ENCODE measurements at places on chromosomes 5 and 9.

- no peak for DNase-seq
Measured at GRCh38 chr5:135012951-135013391, 21.1 kb downstream of the PITX1 start.

- no peak for DNase-seq
Measured at GRCh38 chr9:130128251-130128650, 44.0 kb upstream of the NCS1 start.

DNA sequence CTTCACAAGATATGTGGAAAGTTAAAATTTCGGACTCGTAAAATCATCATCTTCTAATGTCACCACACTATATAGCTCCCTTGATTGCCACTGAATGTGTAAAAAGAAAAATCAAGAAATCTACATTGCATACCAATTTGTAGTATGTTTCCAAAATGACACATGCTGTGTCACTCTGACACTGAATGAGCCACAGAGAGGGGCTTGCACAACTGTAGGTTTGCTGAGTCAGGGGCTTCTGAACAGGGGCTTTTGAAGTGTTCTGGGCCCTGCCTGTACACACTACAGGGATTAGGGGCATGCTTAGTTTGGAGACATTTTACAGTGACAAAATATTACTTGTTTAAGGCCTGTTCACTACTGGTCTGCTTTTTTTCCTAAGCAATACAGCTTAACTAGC is 234.4 kb upstream of the GRAMD2B start:
- DNase-seq, result no peak

- no peak for DNase-seq
Measured at GRCh38 chr9:26133537-26133936, 455.3 kb upstream of the TUSC1 start.

DNA sequence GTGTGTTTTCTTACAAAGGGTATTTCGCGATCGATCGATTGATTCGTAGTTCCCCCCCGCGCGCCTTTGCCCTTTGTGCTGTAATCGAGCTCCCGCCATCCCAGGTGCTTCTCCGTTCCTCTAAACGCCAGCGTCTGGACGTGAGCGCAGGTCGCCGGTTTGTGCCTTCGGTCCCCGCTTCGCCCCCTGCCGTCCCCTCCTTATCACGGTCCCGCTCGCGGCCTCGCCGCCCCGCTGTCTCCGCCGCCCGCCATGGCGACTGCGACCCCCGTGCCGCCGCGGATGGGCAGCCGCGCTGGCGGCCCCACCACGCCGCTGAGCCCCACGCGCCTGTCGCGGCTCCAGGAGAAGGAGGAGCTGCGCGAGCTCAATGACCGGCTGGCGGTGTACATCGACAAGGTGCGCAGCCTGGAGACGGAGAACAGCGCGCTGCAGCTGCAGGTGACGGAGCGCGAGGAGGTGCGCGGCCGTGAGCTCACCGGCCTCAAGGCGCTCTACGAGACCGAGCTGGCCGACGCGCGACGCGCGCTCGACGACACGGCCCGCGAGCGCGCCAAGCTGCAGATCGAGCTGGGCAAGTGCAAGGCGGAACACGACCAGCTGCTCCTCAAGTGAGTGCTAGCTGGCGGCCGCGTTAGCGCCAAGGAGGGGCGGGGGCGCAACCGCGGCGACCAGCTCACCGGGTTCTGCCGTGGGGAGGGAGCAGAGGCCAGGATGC is 480 bp downstream of the LMNB1 start:
- no peak for DNase-seq

DNA sequence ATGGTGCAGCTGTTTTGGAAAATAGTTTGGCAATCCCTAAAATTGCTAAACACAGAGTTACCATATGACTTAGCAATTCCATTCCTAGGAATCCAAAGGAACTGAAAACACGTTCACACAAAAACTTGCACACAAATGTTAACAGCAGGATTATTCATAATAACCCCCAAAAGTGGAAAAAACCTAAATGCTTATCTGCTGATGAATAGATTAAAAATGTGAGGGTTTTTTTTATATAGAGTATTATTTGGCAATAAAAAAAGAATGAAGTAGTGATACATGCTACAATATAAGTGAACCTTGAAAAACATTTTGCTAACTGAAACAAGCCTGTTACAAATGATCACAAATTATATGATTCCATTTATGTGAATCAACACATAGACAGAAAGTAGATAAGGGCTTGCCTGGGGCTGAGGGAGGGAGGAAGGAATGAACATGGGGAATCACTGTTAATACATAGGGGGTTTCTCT is 45.1 kb upstream of the TRIO start:
- DNase-seq, result no peak

- DNase-seq, result no peak
Measured at GRCh38 chr5:55230086-55230629, 3.0 kb upstream of the MCIDAS start.

- peak; percentile 29 for DNase-seq
Measured at GRCh38 chr5:130871346-130872086, 293.5 kb downstream of the HINT1 start.

DNA sequence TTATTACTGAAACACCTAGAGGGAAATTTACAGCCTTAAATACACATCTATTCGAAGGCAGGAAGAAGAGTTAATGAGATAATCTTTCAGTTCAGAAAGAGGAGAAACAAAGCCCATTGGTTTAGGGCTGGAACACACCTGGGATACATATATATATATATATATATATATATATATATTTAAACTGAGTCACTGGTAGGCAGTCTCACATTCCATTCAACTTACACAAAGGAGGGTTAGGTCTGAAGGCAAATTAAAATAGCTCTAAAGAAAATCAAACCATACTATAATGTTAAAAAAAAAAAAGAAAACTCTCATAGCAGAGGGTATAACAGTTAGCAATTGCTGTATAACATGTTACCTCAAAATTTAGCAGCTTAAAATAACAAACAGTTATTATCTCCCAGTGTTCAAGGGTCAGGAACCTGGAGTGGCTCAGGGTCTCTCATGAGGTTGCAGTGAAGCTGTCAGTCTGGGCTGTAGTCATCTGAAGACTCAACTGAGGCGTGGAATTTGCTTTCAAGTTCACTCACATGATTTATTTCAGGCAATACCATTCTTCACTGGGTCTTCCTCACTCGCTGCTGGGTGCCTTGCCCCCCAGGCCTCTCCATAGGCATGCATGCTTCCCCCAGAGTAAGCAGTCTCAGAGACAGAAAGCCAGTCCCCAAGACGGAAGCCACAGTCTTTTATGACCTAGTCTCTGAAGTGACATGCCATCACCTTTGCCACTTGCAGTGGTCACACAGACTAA is 332.8 kb downstream of the NSG2 start:
- no peak for DNase-seq

DNA sequence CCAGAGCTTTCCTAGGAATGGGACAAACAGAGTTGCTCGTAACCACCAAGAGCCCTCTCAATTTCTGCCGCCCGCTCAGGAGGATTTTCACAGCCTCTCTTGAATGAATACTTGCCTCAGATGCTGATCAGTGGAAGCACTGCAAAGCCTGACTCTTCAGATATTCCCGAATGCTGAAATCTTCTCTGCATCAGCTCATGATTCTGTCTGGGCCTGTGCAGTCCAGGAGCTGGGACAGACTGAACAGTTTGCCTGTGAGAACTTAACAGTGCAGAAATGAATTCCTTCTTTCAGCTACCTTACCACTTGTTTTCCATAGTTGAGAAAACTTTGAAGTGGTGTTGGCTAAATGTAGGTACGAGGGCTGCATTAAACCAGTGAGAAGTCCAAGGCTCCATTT is 17.1 kb downstream of the ZNF462 start:
- DNase-seq, result no peak

DNA sequence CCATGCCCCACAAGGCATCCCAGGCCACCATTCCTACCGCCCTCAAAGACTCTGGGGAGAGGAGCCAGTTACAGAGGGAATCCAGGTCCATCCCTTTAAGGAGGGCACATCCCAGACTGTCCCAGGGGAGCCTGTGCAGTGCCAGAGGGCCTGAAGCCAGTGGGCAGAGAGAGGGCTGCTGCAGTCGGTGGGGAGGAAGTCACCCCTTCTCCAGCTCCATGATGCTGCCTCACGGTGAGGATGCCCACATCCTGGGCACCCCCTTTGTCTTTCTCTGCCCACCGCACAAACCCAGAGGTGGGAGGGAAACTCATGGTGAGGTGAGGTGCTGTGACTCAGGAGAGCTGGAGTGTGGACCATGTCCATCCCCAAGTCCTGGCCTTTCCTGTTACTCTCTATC is 26.2 kb upstream of the ANKRD33B start:
- DNase-seq, result no peak

- no peak for DNase-seq
Measured at GRCh38 chr9:31536471-31536870, 848.0 kb upstream of the ACO1 start.

- DNase-seq, result no peak
Measured at GRCh38 chr5:99187611-99188010, 258.8 kb upstream of the CHD1 start.

DNA sequence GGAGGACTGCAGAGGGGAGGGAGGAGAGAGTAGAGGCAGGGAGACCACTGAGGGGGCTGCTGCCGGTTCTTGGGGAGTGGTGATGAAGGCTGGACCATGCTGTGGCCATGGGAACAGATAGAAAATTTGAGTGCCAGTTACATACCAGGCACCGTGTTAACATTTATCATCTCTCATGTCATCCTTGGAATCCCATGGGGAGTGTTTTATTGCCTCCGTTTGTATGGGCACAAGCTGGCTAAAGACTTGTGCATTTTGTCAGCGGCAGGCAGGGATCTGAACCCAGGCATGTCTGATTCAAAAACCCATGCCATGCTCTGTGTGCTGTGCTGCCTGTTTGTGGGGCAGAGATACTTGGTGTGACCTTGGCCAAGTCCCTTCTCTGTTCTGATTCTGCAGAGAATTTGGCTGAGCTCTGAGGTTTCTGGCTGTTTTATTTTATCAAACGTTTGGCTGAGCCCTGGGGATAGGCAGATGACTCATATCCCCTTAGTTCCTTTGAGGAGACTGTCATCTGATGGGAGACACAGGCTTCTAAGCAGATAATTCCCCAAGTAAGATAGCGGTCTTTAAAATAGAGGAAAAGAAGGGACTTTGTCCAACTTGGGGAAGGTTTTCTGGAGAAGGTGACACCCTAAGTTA is 22.2 kb downstream of the COL27A1 start:
- no peak for DNase-seq

- no peak for DNase-seq
Measured at GRCh38 chr5:154267516-154267915, 77.0 kb downstream of the GALNT10 start.

DNA sequence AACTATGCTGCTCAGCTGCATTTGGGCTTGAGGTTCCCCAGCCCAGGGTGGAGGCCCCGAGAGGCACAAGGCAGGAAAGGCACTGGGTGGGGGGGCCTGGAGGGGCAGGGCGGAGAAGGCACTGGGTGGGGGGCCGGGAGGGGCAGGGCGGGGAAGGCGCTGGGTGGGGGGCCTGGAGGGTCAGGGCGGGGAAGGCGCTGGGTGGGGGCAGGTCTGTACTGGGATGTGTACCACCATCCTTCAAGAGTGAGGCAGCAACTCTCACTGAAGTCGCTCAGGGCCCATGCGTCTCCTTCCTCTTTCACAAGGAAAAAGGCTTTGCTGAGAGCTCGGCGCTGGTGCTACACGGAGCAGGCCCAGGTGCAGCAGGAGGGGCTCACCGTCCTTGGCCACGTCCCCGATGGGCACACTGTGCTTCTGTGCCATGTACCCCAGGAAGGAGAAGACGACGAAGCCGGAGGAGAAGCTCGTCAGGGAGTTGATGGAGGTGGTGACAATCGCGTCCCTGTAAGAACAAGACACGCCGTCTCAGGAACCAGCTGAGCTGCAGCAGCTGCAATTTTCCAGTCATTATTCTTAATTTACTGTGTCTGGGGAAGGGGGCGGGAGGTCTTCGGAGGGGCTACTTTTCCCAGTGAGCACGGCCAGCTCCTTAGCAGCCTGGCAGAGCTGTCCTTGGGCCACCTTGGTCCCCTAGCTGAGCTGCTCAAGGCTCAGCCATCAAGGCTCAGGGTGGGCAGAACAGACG is 30.8 kb downstream of the SLC6A3 start:
- DNase-seq, result no peak

DNA sequence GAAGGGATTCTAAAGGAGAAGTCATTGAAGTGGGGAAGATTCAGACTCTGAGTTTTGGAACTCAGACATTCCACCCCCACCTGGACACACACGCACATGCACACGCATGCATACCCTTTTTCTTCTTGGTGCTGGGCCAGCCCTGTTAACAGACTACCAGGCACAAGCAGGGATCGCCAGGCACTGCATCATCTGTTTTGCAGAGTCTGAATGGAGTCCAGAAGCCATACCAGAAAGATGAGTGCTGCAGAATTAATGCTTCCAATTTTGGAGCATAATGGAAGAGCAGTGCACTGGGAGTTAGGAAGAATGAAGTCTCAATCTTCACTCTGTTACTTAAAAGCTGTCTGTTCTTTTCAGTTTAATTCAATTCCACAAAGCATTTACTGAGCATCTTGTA is 95.5 kb downstream of the PDE8B start:
- no peak for DNase-seq

DNA sequence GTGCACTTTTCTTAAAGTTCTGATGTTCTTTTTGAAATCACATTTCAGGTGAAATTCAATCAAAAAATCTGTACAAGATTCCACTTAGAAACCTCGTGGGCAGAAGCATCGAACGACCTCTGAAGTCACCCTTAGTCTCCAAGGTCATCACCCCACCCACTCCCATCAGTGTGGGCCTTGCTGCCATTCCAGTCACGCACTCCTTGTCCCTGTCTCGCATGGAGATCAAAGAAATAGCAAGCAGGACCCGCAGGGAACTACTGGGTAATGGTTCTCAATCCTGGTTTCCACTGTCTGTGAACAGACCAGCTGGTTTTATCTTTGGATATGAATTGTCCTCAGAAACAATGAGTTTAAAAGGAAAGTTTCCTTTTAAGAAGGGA is 8.1 kb upstream of the SLC2A8 start:
- DNase-seq, result no peak

DNA sequence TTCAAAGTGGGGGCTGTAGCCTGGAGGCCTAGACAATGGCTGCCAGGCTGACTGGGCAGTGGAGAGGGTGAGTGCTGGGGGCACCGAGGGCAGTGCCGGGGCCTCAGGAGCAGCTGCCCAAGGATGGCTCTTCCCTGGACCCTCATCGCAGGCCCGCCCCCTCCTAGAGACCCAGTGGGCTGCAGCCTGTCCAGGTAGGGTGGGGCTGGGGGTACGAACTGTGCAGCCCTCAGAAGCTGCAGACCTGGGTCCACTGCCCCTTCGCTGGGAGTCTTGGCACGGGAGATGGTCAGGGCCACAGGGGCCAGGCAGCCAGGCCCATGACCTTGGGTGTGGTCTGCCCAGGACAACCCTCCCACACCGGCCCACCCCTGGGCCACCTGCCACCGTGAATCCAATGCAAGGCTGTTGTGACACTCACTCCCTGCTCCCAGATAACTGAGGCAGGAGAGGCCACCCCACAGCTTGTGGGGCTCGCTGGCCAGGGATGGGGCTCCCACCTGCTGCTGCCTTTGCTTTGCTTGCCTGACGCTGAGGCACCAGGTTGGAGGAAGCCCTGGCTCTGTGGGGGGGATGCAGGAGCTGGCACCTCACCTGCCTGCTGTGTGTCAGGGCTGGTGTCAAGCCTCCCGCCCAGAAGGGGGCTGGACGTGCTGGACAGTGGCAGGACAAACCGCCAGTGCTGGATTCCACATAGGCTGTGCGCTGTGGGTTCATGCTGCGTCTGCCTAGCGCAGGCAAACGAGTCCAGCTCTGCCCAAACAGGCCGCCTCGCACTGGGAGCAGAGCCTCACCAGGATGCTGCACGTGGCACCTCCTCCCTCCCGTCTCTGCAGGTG is 23.1 kb upstream of the SLC9A3 start:
- DNase-seq, result no peak
